Pancreas (tissue), 10 donors: ENCODE measurements at places on chromosomes 11 and 22. TPM values are rescaled to one million over a fixed set of nuclear protein-coding genes. Genes with fewer than 3 reads are reported as not detected.

GRCh38 chr11:122850076-122850631 is 11.9 kb downstream of the CRTAM start:
- no peak for DNase-seq

DNA sequence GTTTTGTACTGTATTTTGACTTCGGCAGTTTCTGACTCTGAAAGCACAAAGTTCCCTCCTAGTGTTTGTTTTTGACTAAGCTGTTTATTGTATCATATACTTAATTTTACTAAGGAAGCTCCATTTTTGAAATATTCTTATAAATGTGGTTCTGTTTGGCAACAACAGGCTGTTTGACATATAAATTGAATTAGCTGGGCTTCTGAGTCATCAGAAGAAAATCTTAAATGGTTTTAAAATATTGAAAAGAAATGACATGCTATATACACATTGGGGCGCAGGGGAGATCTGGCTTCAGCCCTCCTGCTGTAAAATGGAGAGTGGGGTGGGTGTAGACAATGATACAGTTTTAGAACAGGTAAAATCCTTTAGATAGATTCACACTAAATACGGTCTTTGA is 38.6 kb downstream of the SHISA8 start:
- no peak for DNase-seq

The KRTAP5-11 gene
- total RNA-seq: not detected

DNA sequence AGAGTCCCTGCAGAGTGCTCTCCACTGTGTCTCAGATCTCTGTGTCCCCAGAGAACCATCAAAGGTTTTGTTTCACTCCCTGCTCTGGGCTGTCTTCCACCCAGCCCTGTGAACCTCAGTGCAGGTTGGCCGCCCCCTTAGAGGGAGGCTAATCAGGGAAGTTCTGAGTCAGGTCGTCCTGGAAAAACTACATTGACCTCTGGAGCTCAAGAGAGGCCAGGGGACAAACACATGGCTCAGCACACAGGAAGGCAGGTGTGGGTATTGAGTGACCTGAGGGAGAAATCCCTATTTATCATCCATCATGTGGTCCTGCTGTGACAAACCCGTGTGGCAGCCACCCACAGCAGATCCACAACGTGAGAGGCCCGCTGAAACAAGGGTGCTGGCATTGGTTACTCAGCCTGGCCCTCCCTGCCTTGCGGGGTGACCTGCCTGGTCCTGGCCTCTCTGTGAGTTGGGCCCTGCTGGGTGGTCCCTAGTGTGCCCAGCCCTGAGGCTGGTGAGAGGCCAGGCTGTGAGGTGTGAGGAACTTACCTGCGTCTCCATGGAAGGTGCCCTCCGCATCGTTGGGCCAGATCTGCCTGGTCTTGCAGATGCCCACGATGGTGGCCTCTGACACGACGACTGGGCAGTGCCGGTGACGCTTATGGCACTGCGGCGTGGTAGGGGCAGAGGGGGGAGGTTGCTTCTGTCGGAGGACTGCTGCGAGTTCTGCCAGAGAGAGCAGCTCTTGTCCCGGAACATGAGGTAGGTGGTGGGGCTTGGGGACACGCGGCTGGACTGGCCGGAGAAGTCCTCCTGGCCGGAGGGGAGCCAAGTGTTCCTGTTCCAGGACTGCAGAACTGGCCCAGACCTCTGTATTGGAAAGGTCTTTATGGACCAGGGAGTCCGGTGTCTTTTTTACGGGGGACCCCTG is 669 bp upstream of the BCR start:
- DNase-seq: peak; percentile 81

GRCh38 chr22:40322021-40322420 is 24.3 kb upstream of the ADSL start:
- DNase-seq: no peak

The SCARF2 gene
- total RNA-seq: 1.5 TPM

GRCh38 chr22:46773076-46773475 is 10.6 kb downstream of the TBC1D22A start:
- no peak for DNase-seq

GRCh38 chr11:122214567-122214966 is 98.6 kb upstream of the BLID start:
- no peak for DNase-seq

GRCh38 chr11:83895516-83895915 is 609.3 kb upstream of the CCDC90B start:
- DNase-seq: no peak

GRCh38 chr11:9028581-9028980 is 24.8 kb upstream of the NRIP3 start:
- DNase-seq: no peak

The CTSW gene
- total RNA-seq: 0.72 TPM

DNA sequence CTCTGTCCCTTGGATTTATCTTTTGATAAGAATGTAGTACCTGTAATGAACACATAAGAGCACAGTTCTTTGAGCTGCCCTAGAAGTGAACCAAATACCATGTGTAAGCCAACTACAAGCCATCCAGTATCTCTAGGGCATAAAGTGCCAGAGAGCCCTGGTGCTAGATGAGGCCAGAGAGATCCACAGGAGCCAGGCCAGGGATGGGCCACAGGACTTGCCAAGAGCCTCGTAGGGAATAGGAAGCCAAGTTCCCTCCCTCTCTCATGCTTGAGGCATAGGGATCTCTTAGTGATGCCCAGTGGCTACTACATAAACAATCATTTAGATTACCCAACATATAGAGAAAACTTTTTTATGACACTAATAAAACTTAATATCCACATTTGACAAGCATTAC is 64.8 kb upstream of the FAR1 start:
- no peak for DNase-seq

- peak; percentile 16 for DNase-seq
Measured at GRCh38 chr11:70398834-70399680, 728 bp downstream of the CTTN start.

The API5 gene
- total RNA-seq: 45.3 TPM

DNA sequence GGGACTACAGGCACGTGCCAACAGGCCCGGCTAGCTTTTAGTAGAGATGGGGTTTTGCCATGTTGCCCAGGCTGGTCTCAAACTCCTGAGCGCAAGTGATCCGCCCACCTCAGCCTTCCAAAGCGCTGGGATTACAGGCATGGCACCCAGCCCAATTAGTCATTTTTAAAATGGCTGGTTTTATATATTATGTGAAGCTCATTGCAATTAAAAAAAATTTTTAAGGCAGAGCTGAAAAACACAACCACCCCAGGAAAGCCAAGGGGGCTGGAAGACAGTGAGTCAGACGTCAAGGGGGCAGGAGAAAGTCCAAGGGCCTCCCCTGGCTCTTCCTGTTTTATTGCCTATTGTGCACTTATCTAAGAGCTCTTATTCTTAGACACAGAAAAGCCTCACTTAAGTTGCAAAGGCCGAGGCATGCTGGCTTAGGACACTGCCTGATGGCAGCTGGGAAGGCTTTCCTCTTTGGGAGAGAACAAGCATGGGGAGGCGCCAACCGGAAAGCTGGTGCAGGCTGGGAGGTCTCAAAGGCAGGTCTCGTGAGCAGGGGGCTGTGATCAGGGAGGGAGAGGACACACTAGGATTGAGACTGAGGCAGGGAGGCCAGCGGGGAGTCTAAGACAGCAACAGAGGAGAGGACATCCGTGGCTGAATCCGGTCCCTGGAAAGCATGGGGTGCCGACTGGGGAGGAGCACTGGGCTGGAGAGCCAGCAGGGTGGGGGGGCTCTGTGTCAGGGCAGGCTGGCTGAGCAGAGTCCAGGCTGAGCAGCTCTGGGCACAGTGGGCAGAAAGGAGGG is 11.1 kb upstream of the OSM start:
- DNase-seq: no peak

The POLR3H gene
- total RNA-seq: 18.9 TPM

GRCh38 chr11:120239713-120240640 is at the start of gene POU2F3:
POU2F3 (plus strand) TSS chr11:120240140; CDS start chr11:120240344, 204 bp downstream.
- peak; percentile 68 for DNase-seq

DNA sequence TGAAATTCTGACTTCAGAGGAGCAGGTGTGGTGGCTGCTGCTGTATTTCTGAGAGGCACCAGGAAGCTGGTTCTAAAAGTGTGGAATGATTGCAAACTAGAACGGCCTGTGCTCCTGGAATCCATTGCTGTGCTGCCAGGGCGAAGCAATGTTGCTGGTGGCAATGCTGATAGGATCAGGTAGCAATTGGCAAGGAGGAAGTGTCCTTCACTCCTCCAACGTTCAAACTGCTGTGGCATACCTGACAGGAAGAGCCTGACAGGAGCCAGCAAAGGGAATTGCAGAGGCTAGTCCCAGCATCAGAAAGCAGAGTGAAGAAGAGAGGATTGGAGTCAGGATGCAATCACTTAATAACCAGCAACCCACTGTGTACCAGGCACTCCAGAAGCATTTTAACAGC is 118.2 kb downstream of the FAR1 start:
- DNase-seq: no peak

The PDGFD gene
- 15.1 TPM for total RNA-seq

DNA sequence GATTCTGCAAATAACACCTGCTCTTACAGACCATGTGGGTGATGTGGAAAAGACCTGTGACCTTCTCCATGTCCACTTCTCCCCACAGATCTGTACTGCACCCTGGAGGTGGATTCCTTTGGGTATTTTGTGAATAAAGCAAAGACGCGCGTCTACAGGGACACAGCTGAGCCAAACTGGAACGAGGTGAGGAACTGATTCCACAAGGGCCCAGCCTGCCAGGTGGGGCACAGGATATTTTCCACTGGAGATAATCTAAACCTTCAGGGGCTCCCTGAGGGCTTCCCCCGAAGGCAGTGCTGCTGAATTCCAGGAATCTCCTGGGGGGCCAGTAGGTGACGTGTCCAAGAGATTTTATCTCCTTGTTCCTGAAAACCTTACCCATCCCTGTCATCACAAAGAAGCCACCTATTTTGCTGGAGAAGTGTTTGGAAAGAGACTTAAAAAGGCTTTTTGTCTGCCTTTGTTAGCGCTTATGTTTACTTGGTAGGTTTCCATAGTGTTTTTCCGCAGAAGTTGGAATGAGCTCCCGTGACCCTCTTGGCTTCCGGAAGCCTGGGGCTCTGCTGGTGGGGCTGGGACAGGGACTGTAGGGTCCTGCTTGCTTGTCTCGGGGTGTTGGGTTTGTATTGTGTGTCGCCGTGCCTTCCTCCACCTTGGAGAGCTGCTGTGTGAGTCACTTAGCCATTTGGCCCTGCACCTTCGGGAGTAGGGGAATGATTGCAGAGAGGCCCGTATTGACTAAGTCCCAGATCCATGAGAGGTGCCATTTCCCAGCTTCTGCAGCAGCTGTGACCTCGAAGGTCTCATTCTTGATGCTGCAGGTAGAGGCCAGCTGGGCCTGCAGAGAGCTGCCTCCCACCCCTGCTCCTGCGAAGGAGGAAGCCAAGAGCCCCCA is 112.4 kb downstream of the BCR start:
- DNase-seq: no peak

DNA sequence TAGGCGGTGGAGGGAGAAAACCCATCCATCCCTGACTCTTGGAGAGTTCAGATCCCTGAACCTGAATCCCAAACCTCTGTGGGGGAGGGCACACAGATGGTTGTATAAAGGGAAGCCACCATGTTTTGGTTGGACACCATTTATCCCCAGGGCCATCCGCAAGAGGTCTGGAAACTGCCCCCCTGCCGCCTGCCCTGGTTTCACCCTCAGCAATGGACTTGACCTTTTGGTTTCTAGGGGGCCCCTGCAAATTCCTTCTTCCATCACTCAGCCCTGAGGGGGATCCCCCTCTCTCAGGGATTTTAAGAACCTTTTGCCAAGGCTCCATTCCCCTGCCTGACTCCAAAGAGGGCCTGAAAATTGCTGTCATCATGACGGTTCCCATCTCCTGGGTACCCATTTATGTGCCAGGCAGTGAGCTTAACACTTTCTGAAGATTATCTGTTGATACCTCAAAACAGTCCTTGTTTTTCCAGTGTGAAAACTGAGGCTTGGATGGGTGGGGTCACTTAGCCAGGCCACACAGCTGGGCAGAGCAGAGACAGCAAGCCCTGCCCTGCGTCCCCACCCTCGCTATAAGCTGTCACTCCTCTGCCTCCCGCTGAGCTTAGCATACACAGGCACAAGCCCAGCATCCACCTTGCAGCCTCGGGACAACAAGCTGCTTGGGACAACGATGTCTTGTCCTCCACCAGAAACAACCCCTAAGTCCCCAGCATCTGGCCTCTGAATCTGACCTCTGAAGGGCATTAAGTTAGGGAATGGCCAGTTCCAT is 33.2 kb upstream of the CRYBB3 start:
- DNase-seq: no peak

GRCh38 chr11:45766469-45766868 is 38.5 kb upstream of the SLC35C1 start:
- no peak for DNase-seq

DNA sequence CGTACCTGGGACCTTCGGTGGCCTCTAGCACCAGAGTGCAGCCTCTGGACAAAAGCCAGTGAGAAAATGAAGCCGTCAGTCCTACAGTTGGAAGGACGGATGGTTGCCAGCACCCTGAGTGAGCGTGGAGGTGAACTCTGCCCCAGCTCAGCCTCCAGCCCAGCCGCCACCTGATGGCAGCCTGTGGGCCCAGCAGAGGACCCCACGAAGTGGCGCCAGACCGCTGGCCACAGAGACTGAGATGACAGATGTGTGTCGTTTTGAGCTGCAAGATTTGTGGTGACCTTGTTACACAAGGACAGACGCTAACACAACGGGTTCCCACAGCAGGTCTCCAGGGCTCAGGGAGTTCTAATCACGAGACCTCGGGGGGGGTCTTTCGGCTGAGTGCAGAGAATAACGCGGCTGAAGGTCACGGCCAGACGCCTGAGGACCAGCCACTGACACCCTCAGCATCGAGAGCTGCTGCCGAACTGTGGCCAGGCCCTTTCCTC is 75.0 kb downstream of the BRD1 start:
- DNase-seq: no peak

GRCh38 chr11:17224727-17225126 is 16.9 kb upstream of the PIK3C2A start:
- no peak for DNase-seq

The CHRM1 gene
- total RNA-seq: 0.12 TPM

DNA sequence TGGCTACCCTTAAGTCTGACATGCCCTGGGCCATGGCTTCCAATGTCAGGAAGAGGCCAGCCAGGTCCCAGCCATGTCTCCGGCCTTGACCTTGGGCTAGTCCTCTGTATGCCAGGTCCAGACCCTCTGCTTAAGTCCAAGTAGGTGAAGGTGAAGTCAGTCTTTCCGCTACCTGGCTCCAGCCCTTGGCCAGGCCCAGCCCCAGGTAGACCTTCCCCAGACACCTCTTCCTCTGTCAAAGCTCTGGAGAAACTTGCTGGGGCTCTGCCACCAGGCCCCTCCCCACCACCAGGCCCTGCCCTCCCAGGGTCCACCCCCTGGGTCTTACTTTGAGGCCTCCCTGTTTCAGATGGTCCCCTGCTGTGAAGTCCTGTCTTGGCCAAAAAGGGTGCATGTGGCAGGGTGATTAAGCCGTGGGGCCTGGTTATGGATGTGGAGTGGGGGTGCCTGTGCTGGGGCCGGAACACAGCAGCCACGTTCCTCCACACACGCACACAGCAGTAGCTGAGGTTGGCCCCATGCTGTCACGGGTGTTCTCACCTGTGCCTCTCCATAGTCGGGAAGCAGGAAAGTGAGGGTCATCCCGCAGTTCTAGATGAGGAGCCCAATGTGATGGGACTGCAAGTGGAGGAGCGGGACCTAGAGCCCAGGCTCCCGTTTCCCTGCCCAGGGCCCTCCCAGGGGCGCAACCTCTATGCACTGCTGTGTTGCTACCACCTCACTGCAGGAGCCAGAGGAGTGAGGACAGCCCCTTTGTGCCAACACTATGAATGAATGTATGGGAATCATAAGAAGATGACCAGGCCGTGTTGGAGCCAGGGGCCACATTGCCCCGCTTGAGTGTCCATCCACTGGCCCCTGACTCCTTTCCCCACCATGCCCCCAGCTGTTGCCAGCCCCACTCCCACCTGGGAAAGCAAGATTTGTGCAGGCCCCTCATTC is 72.2 kb downstream of the LINC01488 start:
- no peak for DNase-seq
